ENCODE measurements at places on chromosomes 5 and 9.

DNA sequence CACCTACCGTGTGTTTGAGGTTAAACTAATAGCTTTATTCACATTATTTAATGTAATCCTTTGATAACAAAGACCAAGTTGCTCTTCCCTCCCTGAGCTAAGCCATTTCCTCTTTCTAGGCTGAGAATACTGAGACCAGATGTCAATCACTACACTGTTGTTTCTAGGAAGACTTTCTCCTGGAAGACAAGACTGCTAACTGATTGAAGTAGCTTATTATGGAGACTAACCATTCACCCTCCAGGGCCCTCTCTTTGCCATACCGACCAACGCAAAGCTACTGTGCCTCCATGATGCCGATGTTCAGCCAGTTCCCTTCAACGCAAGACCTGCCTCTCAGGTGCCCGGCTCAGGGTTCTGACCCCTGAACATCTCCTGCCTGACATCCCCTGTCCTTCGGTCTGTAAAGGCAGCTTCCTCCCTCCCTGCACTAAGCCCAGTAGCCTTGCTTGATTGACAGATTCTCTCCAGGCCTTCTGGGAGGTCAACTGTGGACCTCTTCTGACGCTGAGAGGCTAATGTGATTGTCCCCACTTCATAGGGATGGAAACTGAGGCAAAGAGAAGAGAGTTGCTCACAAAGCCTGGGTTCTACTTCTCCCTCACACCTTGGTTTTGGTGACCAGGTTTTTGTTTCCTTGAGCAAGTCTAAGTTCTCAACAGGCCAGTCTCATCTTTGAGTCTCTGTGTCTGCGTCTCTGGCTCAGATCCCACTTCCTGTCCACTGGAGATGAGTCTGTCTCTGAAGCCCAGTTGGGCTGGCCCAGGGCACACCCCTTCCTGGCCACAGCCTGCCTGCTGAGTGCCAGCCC lies 259.7 kb upstream of the IRX2 start:
- no peak for DNase-seq

DNA sequence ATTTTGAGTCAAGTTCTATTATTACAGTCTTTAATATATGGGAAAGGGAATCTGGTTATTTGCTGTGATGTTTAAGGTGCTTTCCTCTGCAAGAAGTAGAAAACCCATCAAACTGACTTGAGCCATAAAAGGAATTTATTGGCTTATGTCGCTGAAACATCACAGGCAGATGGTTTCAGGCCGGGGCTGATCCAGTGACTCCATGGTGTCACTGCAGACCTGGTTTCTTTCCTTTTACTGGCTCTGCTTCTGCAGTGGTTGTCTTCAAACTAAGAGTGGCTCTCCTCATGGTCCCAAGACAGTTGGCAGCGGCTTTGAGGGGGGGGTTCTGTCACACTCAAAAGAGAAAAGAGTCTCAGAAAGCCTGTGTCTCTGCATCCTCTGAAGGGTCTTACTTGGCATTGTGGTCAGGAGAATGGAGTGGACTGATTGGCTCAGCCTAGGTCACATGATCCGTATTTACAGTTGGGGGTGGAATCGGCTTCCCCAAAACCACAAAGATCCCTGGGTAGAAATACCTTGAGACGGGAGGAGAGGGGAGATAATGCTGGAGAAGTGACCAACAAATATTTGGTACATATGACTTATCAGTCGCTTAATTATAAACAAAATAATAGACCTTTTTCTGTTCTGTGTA lies 106.3 kb downstream of the DAPK1 start:
- no peak for DNase-seq

DNA sequence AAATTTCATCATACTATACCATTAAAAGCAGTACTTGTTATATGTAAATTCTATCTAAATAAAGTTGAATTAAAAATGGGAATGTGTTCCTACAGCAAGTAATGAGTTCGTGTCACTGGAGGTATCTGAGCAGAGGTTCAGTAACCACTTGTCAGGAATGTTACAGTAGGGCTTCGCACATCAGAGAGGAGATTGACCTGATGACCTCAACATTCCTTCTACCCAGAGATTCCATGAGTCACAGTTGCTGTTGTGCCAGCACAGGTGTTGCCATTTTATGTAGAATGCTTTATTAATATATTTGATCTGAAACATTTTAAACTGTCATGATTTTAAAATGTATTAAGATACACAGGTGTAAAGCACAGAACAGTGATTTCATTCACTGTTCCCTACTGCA lies 60.3 kb downstream of the STX17 start:
- no peak for DNase-seq

- DNase-seq, result no peak
Measured at GRCh38 chr5:142650881-142651280, 35.0 kb downstream of the FGF1 start.

DNA sequence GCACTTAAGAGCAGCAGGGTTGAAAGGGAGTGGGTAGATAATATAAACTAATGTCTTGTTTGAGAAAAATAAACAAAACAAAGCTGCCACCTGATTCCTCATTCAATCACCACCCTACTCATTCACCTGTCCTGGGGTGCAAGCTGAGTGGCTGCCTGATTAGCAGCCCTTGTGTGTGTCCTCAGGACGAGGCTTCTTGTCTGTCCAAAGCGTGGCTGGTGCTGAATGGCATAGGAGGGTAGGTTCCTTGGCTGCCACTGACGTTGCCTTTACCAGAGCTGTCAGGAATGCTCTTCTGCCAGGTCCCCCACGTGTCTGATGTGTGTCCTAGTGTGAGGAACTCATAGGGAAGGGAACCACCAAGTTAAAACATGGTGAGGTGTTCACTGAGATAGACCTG lies 146.6 kb upstream of the SLC24A2 start:
- DNase-seq, result no peak

DNA sequence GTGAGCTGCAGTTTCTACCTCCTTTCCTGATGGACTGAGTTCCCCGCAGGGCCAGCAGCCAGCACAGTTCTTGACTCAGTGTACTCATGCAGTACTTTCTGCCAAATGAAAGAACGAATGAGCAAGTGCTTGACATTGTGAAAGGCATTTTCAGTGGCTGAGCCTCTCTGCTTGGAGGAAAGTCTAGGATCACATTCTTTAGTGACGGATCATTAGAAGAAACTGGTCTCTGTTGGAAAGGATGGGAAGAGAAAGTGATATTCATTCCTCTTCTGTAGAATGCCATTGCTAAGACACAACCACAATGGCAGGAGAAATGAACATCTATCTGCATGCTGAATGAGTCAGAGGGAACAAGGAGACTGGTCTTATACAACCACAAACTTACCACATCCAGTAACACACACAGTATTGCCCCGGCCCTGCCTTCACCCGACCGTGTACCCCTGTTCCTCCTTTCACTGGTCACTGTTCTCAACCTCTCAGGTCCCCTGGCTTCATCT lies 206.9 kb downstream of the CRB2 start:
- DNase-seq, result peak; percentile 61

DNA sequence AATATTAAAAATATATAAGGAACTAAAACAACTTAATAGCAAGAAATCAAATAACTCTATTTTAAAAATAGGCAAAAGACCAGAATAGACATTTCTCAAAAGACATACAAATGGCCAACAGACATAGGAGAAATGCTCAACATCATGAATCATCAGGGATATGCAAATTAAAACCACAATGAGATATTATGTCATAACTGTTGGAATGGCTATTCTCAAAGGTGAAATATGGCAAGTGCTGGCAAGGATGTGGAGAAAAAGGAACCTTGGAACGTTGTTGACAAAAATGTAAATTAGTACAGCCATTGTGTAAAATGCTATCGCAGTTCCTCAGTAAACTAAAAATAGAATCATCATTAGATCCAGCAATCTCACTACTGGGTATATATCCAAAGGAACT lies 468.5 kb downstream of the NFIB start:
- no peak for DNase-seq

- no peak for DNase-seq
Measured at GRCh38 chr9:116156621-116157314, 3.2 kb downstream of the PAPPA start.

DNA sequence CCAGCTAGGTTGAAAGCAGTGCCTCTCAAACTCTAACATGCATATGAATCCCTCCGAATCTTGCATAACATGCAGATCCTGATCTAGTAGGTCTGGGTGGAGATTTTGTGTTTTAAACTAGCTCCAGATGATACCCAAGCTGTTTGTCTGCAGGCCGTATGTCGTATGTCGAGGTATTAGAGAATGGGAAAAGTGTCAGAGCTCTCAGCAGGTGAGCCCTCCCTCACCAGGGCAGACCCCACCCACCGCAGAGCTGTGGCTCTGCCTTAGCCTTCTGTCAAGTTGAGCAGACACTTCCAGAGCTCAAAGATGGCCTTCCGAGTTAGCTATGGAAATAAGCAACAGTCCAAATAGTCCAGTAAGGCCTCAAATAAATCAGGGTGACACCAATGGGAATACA lies 83.2 kb upstream of the MAP3K1 start:
- no peak for DNase-seq

GRCh38 chr5:39439582-39440162 lies 14.9 kb upstream of the DAB2 start:
- DNase-seq, result no peak

GRCh38 chr5:93428868-93429267 lies 152.2 kb downstream of the NR2F1-AS1 start:
- no peak for DNase-seq

GRCh38 chr5:149453618-149454415 lies 74.7 kb upstream of the IL17B start:
- DNase-seq, result no peak

DNA sequence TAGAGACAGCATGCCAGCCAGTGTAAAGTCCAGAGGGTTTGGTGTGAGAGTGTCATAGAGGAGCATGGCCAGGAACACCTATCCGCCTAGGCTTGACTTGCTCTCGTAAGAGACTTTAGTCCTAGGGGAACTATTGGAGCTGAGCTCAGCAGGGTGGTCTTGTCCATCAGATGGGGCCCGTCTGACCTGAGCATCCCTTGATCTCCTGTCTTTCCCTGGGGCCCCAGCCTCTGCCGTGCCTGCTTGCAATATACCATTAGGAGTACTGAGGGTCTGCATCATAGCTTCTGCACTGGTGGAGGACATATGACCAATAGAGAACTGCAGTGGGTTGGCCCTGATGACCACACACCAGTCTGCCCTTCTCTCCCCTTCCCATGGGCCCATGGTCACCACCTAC lies 251.0 kb downstream of the TUSC1 start:
- DNase-seq, result no peak

DNA sequence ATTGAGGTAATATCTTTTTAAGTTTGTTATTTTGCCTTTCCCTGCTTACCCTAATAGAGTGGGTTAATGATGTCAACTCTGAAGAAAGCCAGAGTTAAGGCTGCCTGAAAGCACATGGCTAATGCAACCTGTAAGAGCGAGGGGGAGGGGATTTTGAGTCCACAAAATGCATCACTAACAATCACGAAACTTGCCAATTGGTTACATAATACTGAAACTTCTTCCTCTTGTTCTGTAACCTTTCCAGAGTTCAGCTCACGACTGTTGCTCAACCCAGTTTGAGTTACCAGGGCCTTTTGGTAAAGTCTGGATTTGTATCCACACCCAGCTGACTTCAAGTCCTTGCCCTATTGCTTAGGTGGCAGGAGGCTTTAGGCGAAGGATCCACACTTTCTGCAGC lies 308.8 kb downstream of the EFNA5 start:
- DNase-seq, result peak; percentile 20

- DNase-seq, result no peak
Measured at GRCh38 chr5:133376986-133377385, 235.4 kb downstream of the FSTL4 start.
